GM23248 (cell line): ENCODE measurements at places on chromosomes 5 and 9. TPM values are rescaled to one million over a fixed set of nuclear protein-coding genes. Genes with fewer than 3 reads are reported as not detected.

DNA sequence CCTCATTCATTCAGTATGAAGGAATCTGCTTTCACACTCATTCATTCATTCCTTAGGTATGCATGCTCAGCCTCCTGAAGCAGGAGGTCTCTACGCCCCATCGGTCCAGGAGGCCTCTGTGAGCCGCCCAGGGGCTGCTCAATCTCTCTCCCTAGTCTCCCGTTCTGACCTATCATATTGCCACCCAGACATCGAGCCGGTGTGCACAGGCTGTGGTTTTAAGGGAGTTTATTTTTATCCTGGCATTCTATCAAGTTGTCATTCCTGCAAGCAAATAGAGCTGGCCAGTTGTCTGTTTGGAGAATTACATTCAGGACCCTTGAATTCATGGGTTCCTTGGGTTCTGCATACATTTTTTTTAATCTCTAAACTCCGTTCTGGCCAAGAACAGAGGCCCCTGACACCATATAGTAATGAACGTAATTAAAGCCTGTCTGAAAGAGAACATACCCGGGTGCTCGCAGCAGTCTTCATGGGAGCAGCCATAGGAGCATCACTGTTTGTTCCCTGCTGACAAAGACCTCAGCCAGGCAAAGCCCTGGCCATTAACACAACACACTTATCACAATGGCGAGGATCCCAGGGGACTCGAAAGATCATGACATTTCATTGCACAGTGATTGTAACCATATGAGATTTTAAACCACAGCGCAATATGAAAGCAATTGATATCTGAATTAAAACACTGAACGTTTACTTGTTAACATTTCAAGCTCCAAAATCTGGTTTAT lies 80.9 kb downstream of the ADAMTS16 start:
- DNase-seq, result peak; percentile 8

GRCh38 chr9:37976714-37977477 lies 73.0 kb upstream of the SLC25A51 start:
- peak; percentile 94 for DNase-seq

- DNase-seq, result peak; percentile 50
Measured at GRCh38 chr5:34007201-34007620, 639 bp downstream of the AMACR start.

DNA sequence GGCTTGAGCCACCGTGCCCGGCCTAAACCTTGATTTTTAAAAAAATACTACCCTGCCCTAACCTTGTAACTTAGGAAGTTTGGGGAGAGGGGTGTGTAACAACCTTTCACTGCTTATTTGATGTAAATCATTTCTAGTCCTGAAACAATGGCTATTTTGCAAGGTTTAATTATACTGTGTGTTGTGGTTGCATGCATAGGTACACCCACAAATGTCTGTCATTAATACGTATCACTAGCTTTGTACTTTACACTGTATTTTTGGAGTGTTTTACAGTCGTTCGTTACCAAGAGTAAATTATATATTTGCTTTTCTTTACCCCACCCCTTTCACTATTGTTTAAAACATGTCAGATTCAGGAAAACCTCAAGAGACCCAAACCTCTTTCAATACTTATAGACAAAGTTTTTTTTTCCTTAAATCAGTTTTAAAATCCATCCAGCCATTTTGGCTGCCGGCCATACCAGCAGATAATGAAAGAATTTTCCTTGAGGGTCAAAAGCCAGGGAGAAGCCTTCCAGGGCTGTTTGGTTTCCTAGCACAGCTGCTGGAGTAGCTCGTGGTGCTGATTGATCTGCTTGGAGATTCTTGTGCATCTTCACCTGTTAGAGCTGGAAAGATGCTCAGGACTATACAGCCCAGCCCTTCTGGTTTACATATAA lies 50.7 kb downstream of the DOCK8 start:
- no peak for DNase-seq

DNA sequence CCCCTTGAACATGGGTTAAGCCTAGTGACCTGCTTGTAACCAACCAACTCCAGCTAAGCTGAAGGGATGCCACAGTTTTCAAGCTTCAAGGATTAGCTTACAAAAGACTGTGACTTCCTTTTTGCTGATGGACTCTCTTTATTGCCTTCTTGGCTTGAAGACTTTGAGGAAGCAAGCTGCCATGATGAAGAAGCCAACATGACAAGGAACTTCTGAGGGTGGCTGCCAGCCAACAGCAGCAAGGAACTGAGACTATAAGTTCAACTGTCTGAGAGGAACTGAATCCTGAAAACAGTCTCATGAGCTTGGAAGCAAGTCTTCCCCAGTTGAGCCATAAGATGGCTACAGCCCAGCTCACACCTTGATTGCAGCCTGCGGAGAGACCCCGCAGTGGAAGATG lies 116.1 kb upstream of the TAF11L2 start:
- DNase-seq, result no peak

DNA sequence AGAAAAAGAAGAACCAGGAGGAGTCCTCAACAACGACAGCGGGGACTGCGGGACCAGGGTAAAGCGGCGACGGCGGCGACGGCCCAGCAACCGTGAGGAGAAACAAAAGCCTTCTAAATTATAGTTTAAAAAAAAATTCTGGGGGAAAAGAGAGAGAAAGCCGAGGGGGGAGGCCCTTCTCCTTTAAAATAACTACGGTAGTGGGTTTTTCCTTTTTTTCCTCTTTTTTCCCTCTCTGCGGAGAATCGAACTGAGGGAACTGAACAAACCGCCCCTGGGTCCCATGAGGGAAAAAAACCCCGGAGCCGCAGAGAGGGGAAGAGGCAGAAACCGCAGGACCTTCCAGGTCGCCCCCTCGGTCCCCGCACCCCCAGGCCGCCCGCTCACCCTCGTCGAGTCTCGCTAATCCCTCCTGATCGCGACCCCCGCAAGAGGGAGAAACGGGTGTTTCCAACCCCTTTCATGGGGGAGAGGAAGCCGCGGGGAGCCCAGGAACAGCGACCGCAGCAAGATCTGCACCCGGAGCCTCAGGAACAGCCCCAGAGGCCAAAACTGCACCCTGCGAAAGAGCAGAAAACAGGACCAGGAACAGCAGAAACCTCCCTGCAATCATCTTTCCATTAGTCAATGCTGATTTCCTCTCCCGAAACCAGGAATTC lies 453 bp downstream of the CPEB4 start:
- peak; percentile 72 for DNase-seq

DNA sequence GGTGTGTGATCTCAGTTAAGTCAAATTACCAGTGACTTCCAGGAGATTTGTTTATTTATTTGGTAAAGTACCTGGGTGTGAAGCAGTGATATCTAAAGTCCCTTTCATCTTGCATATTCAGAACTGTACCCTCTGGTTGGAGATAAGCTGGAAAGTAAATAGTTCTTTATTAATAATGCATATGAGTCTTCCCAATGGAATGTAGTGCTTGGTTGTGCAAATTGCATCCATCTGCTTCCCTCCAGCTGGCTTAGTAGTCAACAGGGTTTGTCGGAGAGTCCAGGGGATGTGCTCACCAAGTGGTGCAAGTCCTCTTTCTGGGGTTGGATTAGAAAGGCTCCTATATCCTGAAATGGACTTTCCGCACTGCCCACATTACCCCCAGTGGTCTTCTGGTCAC lies 42.0 kb downstream of the TRPM3 start:
- DNase-seq, result peak; percentile 50

GRCh38 chr9:42388146-42388690 lies 204.8 kb downstream of the SPATA31A6 start:
- DNase-seq, result no peak

- peak; percentile 80 for DNase-seq
Measured at GRCh38 chr9:105510024-105510423, 47.9 kb upstream of the FKTN start.

ANKRD18B gene
- total RNA-seq, result 0.11 TPM in 1 of 2 replicates, not detected in the other

GRCh38 chr5:58800356-58800755 lies 217.5 kb downstream of the RAB3C start:
- no peak for DNase-seq

GRCh38 chr5:137142346-137142745 lies 356.8 kb downstream of the SPOCK1 start:
- no peak for DNase-seq

- no peak for DNase-seq
Measured at GRCh38 chr5:168613996-168614395, 34.8 kb upstream of the PANK3 start.

GRCh38 chr9:107239474-107239873 lies 43.6 kb upstream of the RAD23B start:
- peak; percentile 33 for DNase-seq

AK3 gene
- 58.4 and 62.8 TPM in 2 replicates for total RNA-seq

PLPP7 gene
- 0.13 and 0.32 TPM in 2 replicates for total RNA-seq

C1QTNF2 gene
- total RNA-seq, result 0.22 TPM in 1 of 2 replicates, not detected in the other

DNA sequence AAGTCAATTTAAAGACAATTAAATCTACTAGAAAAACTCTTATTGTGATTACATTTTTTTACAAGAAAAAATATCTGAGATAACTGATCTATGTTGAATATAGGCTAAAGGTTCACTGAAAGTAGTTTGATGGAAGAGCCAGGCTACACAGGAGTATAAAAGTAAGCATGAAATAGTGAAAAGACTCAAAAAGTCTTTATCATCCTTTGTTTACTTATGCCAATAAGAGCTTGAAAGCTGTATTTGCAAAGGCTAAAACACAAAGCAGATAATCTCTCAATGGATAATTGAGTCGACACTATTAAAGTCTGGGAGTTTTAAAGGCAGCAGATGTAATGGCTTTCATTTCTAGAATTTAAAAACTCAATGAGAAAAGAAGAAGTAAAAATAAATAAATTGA lies 42.0 kb downstream of the SSBP2 start:
- no peak for DNase-seq

DNA sequence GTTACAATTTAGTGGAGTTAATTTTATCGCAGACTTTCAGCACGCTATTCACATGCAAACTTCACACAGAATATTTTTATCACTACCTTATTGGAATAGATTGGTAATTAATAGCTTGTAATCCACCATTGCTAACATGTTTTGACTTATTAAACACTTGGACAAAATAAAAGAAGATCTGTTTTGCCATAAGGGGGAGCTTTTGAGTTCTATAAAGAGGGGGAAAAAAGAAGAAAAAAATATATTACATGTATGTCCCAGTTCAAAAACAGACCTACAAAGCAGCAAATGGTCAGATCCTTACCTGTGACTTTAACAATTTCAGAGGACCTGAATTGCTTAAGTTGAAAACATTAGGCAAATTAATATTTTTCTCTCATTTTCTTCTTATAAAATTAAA lies 1.2 kb upstream of the PAPPA start:
- peak; percentile 76 for DNase-seq

GOLGA2 gene
- 116 and 121 TPM in 2 replicates for total RNA-seq

- DNase-seq, result no peak
Measured at GRCh38 chr5:63822614-63823013, 139.6 kb downstream of the HTR1A start.

DNA sequence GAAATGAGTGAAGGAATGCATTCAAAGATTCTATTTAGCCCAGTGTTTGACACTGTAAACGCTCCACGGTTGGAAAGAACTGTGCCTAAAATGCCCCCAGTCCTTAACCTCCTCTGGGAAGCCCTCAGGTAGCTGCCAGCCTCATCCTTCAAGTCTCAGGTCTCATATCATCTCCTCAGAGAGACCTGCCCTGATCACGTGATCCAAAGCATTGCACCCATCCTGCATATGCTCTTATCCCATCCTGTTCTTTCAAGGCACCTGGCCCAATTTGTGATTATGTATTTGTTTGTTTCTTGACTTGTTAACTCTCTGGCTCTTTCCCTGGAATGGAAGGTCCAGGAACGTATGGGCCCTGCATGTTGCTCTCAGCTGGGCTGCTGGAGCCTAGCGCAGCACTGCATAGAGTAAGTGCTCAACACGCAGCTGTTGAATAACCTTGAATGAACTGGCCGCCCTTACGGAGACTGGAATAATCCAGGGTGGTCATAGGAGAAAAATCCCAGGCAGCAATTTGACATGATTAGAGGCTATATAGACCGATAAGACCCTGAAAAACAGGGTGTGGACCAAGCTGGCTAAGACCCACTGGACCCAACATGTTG lies 8.7 kb downstream of the C1QTNF2 start:
- no peak for DNase-seq

PCDHB15 gene
- 2.7 and 2.8 TPM in 2 replicates for total RNA-seq

DNA sequence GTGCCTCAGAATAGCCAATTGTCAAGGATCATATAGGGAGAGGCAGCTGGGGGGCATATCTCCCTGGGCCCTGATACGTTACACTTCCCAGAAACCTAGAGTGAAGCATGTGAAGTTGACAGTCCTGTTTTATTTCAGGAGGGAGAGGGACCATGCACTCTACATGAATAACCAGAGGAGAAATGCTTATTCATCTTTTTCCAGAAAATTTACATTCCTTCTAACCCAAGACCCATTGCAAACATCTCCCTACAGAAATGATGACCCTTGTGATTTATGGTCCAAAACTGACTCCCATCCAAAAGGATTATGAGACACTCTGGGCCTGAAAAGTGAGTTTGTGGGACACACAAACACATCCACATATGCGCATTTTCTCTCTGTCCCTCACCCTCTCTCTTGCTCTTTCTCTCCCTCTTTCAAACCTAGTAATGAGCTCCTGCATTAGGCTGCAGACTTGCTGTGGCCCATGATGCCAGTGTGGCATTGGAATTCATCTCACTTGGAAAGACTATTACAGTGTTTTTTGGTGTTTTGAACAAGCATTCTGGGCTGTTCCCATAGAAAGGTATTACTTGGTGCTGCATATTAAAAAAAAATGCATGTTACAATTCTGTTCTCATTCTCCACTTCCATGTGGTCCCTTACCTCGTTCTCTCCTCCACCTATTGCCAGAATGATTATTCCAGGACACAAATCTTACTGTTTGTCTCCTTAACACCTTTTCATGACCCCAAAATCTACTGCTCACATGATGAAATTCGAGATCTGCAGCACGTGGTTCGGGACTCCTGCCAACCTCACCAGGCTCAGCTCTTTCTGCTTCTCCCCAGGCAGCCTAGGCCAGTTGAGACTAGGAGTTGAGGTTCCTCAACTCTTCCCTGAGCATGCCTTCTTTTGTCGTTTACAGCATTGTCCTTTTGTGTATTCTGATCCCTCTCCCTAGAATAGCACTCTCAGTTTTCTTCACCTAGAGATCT lies 451.3 kb upstream of the KLF4 start:
- DNase-seq, result no peak

HK3 gene
- not detected in 2 replicates for total RNA-seq
